NCI-H226 (cell line): ENCODE measurements at places on chromosomes 7 and 10.

GRCh38 chr7:36348256-36348655 is 41.4 kb upstream of the ANLN start:
- no peak for DNase-seq

DNA sequence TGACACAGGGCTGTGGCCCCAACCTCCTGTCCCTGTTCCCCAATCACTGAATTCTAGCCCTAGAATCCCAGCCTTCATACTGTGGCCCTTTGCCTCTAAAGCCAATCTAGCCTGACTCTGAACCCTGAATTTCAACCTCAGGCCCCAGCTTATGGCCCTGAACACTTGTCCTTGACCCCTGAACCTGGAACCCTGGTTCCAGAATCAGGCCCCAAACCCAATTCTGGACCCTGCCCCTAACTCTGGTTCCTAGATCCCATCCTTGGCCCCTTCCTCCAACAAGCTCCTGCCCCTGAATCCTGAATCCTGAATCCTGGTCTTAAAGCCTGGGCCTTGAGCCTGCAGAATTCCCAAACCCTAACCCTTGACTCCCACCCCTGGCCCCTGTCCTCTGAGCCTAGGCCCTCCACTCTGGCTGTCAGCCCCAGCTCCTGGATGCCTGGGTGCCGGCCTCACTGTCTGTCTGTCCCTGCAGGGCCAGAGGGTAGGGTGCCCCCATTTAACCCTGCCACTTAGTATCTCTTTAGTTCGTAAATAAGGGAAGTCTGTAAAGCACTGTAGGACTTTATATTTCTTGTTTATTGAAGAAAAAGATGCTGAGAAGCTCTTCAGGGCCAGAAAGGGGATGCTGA is 1.3 kb downstream of the INPP5A start:
- DNase-seq, result no peak

GRCh38 chr10:3064423-3064822 is 2.9 kb upstream of the PFKP start:
- no peak for DNase-seq

DNA sequence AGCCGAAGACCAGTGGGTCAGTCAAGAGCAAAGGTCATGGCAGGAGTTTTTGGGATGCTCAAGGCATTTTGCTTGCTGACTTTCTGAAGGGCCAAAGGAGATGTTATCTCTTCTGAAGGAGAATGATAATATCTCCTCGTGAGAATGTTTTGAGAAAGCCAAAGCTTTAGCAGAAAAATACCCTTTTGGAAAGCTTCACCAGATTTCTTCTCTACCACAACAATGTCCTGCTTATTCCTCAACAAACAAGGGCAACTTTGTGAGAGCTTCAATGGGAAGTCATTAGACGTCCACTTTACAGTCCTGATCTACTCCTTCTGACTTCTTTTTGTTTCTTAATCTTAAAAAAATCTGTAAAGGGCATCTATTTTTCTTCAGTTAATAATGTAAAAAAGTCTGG is 132.8 kb upstream of the DNAJB12 start:
- no peak for DNase-seq

DNA sequence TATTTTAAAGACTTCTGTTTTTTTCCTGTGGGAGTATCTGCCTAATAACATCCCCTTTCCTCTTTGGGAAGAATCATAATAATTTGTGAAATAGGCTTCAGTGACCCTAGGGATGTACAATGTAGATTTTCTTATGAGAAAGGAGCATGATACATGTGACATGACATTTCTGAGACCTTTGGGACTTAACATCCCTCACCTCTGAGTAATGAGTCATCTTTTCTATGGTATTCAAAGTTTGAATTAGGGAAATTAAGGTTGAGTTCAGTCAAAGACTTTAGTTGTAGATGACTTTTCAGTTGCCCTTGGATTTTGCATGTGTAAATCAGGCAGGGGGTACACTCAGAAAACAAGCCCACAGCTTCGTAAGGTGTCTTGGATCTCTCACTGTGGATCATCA is 14.3 kb downstream of the GRK5 start:
- DNase-seq, result no peak

- no peak for DNase-seq
Measured at GRCh38 chr10:70144372-70145110, 2.0 kb downstream of the TYSND1 start.
